ELR (cell line): ENCODE measurements at places on chromosomes 7 and 10.

GRCh38 chr7:25216837-25217236, 11.4 kb downstream of the NPVF start:
- peak; percentile 69 for DNase-seq

DNA sequence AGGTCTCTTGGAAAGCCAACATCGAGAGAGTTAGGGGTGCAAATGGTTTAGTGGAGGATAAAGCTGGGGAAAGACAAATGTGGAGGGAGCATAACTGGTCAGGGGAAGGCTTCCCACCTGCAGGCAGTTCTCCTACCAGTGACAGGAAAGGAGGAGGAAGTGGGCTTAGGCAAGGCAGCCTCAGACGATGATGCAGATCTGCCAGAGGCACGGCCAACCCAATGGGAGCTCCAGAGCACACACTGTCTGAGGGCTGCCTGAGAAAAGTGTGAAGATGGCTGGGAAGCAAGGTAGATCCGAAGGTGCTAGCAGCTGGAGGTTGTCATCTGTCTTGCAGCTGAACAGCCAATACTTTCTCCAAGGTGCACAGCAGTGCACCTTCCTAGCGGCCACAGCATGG, 178.8 kb downstream of the C7orf25 start:
- no peak for DNase-seq

DNA sequence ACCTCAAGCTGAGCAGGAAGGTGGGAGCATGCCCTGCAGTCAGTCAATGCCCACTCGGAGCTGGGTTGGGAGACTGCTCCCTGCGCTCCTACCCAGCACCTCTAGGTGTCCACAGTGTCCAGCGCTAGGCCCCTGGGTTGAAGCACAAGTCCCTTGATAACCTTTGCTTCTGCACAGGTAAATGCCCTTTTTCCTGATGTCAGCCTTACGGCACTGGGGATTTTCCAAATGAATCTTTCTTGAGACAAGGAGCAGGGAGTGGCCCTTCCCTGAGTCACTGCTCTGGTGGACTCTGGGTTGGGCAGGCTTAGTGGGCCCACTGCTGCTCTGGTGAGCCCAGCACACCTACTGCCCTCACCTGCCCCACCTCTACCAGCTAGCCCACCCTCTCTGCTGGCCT, 61.9 kb upstream of the OPN4 start:
- DNase-seq: peak; percentile 13

DNA sequence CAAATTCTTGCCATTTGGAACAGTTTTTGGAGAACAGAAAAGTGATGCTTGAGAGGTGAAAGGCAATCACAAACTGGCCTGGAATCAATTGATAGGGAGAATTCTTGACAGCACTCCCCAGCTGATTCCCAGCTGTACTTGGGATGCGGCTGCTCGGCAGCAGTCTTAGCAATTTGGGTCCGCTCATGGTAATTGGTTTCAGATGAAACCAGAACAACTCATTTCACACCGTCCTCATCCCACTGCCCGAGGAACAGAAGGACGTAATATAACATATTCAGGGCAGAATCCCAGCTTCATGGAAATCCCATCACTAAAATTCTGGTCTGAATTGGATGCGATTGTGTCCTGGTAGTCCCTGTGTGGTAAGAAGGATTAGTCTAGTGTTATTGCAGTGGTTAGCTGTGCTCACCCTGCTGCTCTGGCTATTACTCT, 223.3 kb upstream of the FERD3L start:
- peak; percentile 1 for DNase-seq

DNA sequence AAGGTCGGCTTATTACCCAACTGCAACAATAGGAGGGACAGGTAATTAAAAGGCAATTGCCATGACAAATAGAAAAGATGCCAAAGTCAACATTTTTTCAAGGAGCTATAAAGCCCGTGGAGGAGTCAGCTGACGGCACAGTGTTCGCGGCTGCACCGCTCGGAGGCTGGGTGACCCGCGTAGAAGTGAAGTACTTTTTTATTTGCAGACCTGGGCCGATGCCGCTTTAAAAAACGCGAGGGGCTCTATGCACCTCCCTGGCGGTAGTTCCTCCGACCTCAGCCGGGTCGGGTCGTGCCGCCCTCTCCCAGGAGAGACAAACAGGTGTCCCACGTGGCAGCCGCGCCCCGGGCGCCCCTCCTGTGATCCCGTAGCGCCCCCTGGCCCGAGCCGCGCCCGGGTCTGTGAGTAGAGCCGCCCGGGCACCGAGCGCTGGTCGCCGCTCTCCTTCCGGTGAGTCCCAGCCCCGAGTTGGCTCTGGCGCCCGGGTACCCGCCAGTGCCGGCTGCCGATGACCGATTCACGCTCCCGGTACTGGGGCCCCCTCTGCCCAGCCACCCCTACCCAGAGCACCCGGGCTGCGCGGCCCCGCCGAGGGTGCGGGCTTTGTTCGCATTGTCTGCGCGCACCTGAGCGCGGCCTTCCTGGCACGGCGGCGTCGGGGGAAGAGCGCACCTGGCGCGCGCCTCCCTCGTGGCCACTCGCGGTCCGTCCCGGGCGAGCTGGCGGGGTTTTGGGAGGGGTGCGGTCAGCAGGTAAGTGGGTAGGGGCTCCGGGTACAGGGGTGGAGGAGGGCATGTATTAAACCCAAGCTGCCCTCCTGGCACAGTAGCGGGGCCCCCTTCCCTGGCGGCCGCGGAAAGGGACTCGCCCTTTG, at the start of gene VWA2:
TSS of gene VWA2 (plus strand) at position 138 of the 877 bp plus-strand sequence. CDS start 9,460 bp downstream, outside the sequence.
- no peak for DNase-seq

- DNase-seq: no peak
Observed at GRCh38 chr10:89503652-89504370, 31.6 kb downstream of the SLC16A12 start.

- no peak for DNase-seq
Observed at GRCh38 chr7:45359776-45360175, 202.2 kb downstream of the RAMP3 start.

GRCh38 chr10:133210398-133211140, 19.4 kb upstream of the UTF1 start:
- DNase-seq: no peak

- no peak for DNase-seq
Observed at GRCh38 chr7:66629222-66630062, 761 bp downstream of the KCTD7 start.

DNA sequence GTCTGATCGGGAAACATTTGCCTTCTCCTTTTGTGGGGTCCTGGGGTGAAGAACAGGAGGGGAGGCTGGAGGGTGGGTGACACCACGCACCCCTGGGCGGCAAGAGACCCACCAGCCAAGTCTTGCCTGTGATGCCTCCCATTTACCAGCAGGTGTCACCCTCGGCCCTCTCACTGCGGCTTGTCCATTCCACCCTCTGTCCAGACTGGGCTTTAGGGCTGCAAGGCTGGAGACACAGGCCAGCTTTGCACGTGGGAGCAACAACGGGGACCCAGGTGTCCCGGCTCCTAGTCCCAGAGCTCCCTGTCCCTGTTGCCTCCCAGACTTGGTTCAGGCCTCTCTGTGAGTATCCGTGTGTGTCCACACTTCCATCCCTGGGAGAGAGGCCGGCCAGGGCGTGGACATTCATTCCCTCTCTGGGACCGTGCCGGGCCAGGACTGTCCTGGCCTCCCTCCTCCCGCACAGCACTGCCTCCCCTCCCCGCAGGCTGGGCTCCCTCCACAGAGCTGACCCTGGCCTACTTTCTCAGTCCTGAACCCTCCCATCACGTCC, 36.2 kb upstream of the GTF2IRD1 start:
- DNase-seq: peak; percentile 67

DNA sequence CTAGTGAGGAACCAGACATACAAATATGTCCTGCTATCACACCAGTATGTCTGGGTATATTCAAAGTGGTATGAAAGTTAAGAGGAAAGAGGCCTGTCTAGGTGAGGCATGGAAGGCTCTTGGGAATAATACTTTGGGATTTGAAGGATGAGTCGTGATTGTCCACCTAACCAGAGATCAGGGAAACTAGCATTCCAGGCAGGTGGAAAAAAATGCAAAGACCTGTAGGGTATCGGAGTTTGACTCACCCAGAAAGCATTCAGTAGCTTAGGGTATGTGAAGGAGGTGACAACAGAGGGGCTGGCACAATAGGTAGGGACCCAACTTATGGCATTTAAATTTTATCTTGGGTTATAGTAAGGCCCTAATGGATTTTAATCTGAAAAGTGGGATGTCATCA, 950 bp upstream of the GCC1 start:
- DNase-seq: no peak

DNA sequence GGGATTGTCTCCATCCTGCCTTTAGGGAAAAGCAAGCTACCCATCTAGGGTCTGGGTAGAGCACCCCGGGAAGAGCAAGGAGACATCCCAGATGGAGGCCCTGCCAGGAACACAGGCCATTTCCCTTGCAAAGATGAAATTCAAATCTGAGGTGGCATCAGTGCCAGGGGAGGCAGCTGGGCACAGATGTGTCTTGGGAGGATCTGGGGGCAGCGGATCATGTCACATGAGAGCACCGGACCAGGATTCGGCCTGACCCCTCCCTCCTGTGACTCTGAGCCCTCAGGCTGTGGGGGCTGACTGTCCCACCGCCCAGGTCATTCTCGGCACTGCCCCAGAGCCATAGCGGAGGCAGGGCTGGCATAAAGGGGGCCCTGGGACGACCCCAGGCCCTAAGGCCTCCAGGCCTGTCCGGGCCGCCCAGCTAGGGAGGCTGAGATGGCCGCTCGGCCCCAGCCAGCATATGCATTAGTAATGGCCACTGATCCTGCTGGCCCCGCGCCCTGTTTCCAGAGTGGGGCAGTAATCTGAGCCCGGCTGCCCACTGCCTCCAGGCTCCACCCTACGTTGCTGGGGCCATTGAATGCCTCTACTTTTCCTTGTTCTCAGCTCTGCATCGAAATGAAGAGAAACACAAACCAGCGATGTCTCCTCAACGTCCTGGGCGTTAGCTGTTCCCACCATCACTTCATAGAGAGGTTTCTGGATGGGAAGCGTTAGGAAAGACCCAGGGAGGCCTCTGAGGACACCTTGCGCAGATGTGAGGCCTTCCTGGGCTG, 148.5 kb downstream of the UBE2H start:
- no peak for DNase-seq

DNA sequence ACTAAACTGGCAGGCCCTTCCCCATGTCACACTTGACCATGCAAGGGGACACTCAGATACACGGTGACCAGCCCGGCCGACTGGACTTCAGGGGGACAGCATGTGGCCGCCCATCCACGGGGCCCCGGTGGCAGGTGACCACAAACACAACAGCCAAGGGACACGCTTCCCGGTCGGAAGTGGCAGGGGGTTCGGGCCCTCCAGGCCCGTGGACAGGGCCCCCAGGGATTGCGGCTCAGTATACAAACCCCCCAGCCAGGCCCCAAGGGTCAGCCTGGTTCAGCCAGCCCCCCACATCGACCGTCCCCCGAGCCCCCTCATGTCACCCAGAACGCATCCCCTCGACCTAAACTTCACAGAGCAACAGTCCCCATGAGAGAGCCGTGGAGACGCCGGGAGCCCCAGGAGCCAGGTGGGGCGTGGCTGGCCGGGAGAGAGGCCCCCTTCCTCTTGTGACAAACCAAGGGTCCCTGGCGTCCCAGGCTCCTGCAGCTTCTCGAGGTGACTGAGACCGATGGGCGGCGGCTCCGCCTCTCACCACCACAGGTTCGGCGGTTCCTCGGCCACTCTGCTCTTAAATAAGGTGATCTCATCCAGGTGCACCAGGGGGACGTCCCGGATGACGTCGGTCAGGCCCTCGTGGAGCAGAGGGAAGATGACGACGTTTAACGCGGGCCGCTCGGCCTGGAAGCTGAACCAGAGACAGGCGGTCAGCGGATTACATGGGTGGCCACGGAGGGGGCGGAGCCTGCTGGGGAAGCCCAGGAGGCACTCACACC, 57.8 kb upstream of the TNRC18 start:
- no peak for DNase-seq

DNA sequence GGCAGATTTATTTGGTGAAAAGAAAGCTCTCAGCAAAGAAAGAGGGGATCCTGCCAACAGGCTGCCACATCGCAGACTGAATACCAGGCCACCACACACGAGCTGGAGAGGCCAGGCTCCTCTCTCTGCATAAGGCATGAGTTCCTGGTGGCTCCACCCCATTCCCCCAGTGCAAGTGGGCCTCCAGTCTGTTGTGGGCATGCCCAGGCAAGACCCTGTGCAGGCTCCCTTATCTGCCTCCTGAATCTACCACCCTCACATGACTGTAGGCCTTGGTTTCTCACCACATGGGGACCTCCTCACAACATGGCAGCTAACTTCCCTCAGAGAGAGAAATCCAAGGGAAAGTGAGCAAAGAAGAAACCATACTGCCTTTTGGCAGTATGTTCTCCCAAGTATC, 26.7 kb upstream of the CUL1 start:
- DNase-seq: no peak
